Natural killer cell treated with Interleukin-12 subunit alpha and Interleukin-12 subunit beta and Interleukin-15 and Interleukin-18, amount 100 ng/mL, for 72 hours (primary cell): ENCODE measurements at places on chromosomes 5 and 9. TPM values are rescaled to one million over a fixed set of nuclear protein-coding genes. Genes with fewer than 3 reads are reported as not detected.

Gene ZDHHC11B
- not detected for total RNA-seq

Gene PFN3
- total RNA-seq, result not detected

Gene CCDC69
- 98.5 TPM for total RNA-seq

Gene PDLIM4
- total RNA-seq, result not detected

Gene CTXN3
- total RNA-seq, result not detected

Gene GGTA1
- total RNA-seq, result not detected

Gene IFNA13
- not detected for total RNA-seq

Gene ANKRD33B
- 18.9 TPM for total RNA-seq

Gene GRIA1
- not detected for total RNA-seq

Gene NR4A3
- total RNA-seq, result 1.3 TPM

Gene ANKRD55
- not detected for total RNA-seq

Gene SLC38A9
- 34.2 TPM for total RNA-seq

Gene OR1J2
- not detected for total RNA-seq

Gene PCDHA1
- total RNA-seq, result not detected

Gene TSLP
- total RNA-seq, result not detected
